Activated T-cell treated with anti-CD3 and anti-CD28 coated beads, Interleukin-2, amount 50 U/mL, for 24 hours (primary cell): ENCODE measurements at places on chromosomes 12 and 14.

GRCh38 chr12:27571463-27571862, 47.5 kb downstream of the PPFIBP1 start:
- DNase-seq, result no peak

DNA sequence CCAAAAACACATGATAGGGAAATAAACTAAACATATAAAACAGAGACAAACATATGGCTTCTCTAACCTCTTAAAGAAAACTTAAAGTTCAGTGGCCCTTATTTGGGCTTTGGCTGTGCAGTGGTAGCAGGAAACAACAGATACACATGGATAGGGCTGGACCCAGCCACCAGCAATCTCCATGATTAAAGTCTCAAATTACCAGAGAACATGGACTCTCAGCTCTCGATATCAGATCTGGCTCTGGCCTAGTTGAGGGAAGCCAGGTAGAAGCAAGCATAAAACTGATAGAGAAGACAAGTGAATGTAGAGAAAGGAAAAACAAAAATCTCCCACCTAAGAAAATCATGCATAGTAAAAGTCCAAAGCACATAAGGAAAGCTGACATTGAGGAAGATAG, 164.8 kb downstream of the ITPR2 start:
- DNase-seq, result no peak

DNA sequence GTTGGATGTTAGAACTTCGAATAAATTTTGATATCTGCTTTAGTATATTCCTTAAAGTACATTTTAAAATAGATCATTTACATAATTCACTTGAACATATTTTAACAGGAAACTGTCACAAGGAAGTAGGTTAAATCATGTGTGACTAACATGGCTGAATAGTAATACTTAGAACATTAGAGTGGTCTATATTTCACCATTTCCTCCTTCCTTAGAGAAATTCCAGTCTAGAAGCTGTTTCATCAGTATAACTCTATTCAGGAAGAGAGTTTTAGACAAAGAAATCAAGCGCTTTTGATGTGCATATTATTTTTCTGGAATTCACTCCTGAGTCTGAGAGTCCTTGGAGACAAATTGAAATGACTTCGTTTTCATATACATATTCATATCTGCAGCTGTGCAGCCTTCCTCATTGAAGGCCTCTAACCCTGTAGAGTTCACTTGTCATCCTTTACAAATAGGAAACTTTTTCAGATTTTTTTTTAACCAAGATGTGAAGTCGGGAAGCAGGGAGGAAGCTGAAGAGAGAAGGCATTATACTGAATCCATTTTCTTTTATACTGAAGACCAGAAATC, 28.4 kb downstream of the IRAK3 start:
- DNase-seq, result no peak

DNA sequence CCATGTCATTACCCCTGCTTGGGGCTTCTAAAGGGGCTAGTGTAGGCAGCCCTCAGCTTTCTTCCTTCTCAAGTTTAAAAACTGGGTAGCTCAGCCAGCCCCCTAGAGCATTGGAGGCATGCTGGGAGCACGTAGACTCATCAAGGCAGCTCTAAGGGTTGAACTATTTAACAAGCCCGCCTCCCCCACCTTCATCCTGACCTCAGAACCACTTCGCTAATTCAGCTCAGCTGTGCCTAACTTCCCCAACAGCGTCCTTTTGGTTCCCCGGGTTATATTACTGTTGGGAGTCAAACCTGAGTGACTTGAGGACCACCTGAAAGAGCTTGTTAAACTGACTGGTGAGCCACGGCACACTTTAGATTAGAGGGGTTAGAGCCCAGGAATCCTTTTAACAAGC, 30.1 kb downstream of the MAX start:
- DNase-seq, result no peak

DNA sequence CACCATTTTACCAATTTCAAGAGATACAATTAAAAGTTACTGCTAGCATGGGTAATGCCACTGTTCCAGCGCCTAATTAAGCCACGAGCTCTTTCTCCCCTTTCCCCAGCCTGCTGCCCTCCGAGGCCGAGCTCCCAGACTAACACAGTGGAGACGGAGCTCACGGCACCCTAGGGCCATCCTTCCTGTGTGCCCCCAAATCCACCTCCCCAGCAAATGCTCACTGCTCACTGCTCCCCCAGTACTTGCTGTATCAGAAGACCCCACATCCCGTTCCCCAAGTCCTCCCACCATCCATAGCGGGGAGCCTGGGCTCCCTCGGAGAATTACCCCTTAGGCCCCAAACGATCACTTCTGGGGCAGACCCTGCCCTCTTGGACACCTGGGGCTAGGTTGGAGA, 42.7 kb downstream of the SLC6A12 start:
- DNase-seq, result no peak

- DNase-seq, result no peak
Observed at GRCh38 chr12:116213885-116214527, 63.5 kb downstream of the MED13L start.

- DNase-seq, result no peak
Observed at GRCh38 chr12:123268850-123269249, 2.8 kb downstream of the CDK2AP1 start.

GRCh38 chr12:99043319-99043914, 398.3 kb downstream of the APAF1 start:
- peak; percentile 57 for DNase-seq

GRCh38 chr14:89384023-89384422, 33.0 kb downstream of the FOXN3 start:
- no peak for DNase-seq

DNA sequence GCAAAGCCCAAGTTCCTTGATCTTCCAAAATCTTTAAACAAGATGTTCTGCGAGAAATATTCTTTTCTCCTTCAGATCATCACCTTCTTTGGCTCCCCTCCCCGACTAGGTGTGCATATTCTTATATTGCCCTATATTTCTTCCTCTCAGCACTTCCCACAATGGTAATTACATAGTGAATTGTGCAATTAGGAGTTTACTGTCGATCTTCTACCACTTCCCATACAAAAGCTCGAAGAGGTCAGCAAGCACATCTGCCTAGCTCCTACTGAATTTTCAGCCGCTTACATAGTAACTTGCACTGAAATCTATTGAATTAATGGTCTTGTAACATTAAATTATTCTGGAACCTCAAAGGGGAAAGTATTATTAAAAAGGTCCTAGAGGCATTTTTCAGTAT, 16.7 kb downstream of the OSBPL8 start:
- DNase-seq, result no peak

DNA sequence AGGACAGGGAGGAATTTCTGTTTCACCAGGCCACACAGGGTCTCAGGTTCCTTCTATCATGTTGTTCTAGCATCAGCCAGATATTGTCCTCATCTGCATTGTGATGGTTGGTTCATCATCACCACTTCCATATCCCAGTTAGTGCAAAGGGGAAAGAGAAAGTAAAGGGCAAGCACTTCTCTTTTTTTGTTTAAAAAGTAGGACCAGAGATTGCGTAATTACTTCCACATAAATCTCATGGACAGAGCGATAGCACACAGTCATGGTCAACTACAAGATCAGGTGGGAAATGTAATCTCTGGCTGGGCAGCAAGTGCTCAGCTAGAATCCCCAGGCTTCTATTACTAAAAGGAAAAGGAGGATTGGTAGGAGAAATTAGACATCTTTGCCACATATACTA, 155.1 kb downstream of the KIF21A start:
- no peak for DNase-seq

- no peak for DNase-seq
Observed at GRCh38 chr14:23349156-23349845, 3.4 kb downstream of the SLC22A17 start.

DNA sequence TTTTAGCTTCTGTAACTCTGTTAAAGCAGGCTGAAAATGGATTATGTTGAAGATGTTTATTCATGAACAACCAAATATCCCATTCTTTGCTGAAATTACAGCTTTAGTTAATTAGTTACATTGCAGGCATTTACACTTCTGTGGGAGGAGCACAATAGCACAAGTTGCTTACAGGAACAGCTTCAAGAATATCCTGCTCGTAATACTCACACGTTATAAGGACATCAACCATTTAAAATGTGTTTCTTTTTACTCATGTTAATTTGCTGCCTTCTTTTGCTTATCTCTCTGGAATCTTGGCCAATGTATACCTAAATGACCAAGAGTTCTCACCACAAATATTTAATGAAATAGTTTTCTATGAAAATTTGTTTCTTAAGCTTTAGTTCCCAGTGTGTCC, 305.2 kb upstream of the SYT1 start:
- no peak for DNase-seq

- DNase-seq, result no peak
Observed at GRCh38 chr14:91280129-91280528, 35.6 kb upstream of the GPR68 start.

GRCh38 chr12:68568922-68569569, 41.7 kb upstream of the RAP1B start:
- no peak for DNase-seq

- DNase-seq, result peak; percentile 88
Observed at GRCh38 chr12:49347311-49348193, 864 bp downstream of the DNAJC22 start.

- DNase-seq, result no peak
Observed at GRCh38 chr12:103810111-103810510, 30.9 kb downstream of the NT5DC3 start.

GRCh38 chr12:102232036-102232435, 34.4 kb upstream of the PMCH start:
- no peak for DNase-seq
